Motor neuron (in vitro differentiated cells): ENCODE measurements at places on chromosomes 11 and 22. TPM values are rescaled to one million over a fixed set of nuclear protein-coding genes. Genes with fewer than 3 reads are reported as not detected.

ARRB1 gene
- total RNA-seq: 5.6 and 6.6 TPM in 2 replicates

ACTN3 gene
- total RNA-seq: 0.07 TPM in 1 of 2 replicates, not detected in the other

TRIM48 gene
- total RNA-seq: not detected in 2 replicates

NXPE2 gene
- 0.33 TPM in 1 of 2 replicates, not detected in the other for total RNA-seq

NRGN gene
- total RNA-seq: 0.64 and 0.88 TPM in 2 replicates

MOV10L1 gene
- total RNA-seq: 0.49 and 0.76 TPM in 2 replicates

MAP4K2 gene
- 4.3 and 5.5 TPM in 2 replicates for total RNA-seq

COX8A gene
- total RNA-seq: 654 and 749 TPM in 2 replicates
